ENCODE measurements at places on chromosomes 7 and 10.

- DNase-seq = no peak
Observed at GRCh38 chr10:31677195-31678138, 251.2 kb downstream of the ARHGAP12 start.

- DNase-seq = no peak
Observed at GRCh38 chr10:12589291-12589690, 239.9 kb downstream of the CAMK1D start.

- DNase-seq = no peak
Observed at GRCh38 chr7:117603627-117604026, 123.8 kb downstream of the CFTR start.

GRCh38 chr7:142796501-142797390, 26.0 kb downstream of the PRSS2 start:
- no peak for DNase-seq

DNA sequence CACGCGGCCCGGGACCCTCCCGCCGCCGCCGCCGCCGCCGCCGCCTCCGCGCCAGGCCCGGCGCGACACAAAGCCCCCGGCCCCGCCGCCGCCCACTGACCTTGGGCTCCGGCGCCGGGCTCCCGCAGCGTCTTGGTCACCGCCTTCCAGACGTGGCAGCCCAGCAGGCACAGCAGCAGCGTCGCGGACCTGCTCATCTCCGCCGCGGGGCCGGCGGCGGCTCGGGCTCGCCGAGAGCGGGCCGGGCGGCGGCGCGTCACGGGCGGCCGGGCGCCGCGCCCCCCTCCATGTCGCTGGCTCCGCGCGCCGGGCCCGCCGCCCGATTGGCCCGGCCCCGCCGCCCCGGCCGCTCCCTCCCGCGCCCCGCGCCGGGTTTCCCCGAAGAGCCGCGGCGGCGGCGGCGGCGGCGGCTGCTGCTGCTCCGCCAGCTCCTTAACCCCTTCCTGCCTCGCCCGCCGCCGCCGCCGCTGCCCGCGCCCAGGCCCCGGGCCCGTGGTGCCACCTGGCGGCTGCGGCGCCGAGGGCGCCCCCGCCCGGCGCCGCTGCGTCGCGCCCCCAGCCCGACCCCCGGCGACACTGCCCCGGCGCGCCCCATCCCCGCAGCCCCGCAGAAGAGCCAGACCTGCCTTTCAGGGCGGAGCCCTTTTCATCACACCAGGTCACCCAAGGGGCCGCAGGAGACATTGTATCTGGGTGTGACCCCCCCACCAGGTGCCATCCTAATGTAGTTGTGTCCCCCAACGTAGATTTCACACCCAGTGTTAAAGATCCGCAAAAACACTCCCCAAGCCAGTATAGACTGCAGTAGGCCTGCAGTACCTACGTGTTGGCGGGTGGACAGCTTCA, at the start of gene FAM171A1:
Gene FAM171A1, minus strand, starts transcription at position 434 of the 846 bp plus-strand sequence. Its CDS starts 237 bp downstream, at position 197.
- peak; percentile 5 for DNase-seq

- no peak for DNase-seq
Observed at GRCh38 chr7:103887853-103888602, 101.4 kb downstream of the RELN start.

GRCh38 chr10:17062493-17062892, 67.1 kb downstream of the CUBN start:
- no peak for DNase-seq

DNA sequence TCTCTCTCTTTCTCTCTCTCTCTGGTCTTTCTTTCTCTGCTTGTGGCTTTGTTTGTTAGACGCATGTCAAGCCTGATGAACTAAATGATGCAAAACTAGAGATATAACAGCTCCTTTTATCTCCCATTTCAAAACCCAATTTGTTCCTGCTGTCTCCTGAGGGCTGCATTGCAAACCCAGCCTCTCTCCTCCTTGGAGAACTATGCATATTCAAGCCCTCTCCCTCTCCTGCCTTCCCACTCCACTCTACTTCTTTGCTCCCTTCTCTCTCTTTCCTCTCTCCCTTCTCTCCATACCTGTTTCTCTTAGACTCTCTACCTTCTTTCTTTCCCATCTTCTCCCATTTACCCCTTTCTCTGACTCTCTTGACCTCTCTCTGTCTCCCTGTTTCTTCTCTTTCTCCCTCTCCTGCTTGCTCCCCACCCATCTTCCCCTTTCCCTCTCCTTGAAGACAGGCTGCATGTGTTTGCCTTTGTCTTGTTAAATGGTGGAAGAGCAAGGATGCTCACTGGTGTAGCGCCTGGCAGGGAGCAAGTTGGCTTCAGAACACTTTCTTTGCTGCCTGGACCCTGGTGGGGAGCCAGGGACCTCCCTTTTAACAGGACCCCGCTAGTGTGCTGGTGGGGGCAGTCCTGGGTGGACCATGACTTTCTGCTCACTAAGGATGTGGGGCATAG, 142.9 kb downstream of the CDH23 start:
- no peak for DNase-seq

DNA sequence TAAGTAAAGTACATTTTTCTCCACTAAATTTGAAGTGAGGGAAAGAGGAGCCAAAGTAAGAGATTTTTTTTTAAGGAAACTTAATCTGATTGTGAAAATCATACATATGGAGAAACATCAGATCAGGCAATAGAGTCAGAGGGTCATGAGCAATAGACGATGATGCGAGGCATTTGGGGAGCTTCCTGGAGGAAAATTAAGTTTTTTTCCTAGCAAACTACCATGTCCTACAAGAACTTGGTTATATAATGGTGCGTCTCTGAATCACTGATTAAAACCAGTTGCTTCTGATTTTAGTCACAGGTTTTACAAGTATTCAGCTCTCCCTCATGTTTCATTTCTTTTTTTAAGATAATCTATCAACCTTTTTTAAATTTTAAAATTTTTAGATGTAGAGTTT, 52.1 kb upstream of the MTURN start:
- no peak for DNase-seq

DNA sequence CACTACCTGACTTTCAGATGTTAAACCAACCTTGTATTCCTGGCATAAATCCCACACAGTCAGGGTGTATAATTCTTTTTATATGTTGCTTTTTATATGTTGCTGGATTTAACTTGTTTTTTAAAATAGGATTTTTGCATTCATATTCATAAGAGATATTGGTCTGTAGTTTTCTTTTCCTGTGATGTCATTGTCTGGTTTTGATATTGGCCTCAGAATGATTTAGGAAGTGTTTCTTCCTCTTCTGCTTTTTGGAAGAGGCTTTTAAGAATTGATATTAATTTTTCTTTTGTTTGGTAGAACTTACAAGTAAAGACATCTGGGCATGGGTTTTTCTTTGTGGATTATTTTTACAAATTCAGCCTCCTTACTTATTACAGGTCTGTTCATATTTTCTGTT, 93.1 kb downstream of the CARD11 start:
- DNase-seq = no peak

DNA sequence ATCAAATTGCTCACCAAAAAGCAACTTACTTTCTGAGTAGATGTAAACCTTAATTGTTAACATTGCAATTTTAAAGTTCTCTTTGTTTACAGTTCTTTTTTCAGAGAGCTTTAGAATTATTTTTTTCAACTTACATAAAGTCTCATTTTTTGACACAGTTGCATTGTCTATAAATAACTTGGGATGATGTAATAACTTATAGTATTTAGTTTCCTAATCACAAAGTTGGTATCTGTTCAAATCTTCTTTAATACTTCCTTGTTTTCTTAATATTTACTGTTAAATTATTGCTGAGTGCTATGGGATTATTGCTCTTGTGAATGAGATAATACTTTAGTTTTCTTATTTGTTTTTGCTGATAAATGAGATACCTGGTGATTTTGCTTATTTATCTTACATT, 18.9 kb upstream of the SUV39H2 start:
- DNase-seq = no peak

DNA sequence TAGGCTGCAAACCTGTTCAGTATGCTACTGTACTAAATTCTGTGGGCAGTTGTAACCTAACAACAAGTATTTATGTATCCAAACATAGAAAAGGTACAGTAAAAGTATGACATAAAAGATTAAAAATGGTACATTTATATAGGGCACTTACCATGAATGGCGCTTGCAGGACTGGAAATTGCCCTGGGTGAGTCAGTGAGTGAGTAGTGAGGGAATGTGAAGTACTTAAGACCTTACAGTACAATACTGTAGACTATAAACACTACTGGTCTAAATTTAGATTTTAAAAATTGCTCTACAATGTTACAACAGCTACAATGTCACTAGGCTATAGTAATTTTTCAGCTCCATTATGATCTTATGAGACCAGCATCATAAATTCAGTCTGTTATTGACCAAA, 146.0 kb upstream of the GNAI1 start:
- no peak for DNase-seq

- DNase-seq = no peak
Observed at GRCh38 chr7:109986701-109987100, 1104.2 kb upstream of the LRRN3 start.

- no peak for DNase-seq
Observed at GRCh38 chr10:74983383-74983782, 128.1 kb upstream of the SAMD8 start.

DNA sequence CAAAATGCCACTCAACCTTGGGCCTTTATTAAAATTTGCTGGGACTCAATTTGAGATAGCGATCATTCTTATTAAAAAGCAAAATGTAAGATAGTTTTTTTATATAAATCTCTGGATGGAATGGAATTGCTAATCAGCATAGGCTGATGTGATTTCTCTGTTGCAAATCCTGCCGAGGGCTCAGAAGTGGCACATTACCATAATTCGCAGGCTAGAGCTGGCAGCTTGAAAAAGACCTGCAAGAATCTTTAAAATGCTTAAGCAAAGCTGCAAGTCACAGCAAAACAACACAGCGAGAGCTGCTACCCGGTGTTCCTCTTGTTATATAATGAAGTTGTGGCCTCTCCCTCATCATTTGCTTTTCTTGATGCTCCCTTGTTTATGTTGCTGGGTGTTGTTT, 448.1 kb downstream of the GATA3 start:
- DNase-seq = no peak

DNA sequence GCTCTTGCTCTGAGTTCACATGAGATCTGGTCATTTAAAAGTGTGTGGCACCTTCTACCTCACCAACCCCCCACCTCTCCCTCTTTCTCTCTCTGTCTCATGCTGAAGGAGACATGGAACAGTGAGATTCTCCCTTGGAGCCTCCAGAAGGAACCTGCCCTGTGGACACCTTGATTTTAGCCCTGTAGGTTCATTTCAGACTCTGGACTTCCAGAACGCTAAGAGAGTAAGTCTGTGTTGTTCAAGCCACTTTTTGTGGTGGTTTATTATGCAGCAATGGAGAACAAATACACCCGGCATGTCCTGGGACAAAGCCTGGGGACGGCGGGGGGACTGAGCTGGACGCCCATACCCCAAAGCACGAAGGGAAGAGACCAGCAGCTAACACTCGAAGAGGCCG, 20.7 kb upstream of the GIMAP8 start:
- no peak for DNase-seq

DNA sequence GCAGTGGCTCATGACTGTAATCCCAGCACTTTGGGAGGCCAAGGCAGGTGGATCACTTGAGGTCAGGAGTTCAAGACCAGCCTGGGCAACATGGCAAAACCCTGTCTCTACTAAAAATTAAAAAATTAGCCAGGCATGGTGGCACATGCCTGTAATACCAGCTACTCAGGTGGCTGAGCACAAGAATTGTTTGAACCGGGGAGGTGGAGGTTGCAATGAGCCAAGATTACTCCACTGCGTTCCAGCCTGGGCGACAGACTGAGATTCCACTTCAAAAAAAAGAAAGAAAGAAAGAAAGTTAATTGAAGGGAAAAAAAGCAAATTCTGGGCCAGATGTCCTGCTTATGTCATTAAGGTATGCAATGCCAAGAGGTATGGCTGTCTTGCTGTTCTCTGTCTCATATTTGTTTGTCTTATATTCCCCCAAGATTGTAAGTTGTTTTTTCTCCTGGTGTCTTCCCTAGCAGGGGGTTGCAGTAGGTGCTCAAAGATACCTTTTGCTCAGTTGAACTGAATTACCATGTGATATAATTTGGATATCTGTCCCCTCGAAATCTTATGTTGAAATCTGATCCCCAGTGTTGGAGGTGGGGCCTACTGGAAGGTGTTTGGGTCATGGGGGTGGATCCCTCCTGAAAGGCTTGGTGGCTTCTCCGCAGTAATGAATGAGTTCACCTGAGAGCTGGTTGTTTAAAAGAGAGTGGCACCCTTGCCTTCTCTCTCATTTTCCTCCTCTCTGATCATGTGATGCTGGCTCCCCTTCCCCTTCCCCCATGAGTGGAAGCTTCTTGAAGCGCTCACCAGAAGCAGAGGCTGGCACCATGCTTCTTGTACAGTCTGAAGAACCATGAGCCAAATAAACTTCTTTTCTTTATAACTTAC, 60.9 kb downstream of the MYOF start:
- no peak for DNase-seq

DNA sequence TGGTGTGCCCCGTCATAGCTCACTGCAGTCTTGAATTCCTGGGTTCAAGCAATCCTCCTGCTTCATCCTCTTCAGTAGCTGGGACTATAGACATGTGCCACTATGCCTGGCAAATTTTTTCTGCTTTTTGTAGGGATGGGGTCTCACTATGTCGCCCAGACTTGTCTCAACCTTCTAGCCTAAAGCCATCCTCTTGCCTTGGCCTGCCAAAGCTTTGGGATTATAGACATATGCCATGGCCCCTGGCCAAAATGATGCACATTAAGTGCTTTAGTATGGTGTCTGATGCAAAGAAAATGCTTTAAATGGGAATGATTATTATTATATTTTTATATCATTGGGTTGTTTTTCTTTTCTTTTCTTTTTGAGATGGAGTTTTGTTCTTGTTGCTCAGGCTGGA, 33.2 kb upstream of the VCL start:
- DNase-seq = no peak

Data from DMS79 treated with DMSO at 0.1 percent for 48 hours (cell line).